ENCODE measurements at places on chromosomes 2 and 18. TPM values are rescaled to one million over a fixed set of nuclear protein-coding genes. Genes with fewer than 3 reads are reported as not detected.

CYTIP gene
- not detected for total RNA-seq

COL5A2 gene
- total RNA-seq, result 1.0 TPM

DNER gene
- total RNA-seq, result 42.9 TPM

TTC39C gene
- 20.4 TPM for total RNA-seq

MC5R gene
- total RNA-seq, result not detected

MATN3 gene
- total RNA-seq, result 0.47 TPM

ZNG1B gene
- 31.6 TPM for total RNA-seq

MTLN gene
- 111 TPM for total RNA-seq

GPR155 gene
- 3.5 TPM for total RNA-seq

FBXO48 gene
- total RNA-seq, result 0.73 TPM

NEUROD1 gene
- total RNA-seq, result not detected

GKN1 gene
- not detected for total RNA-seq

TNFAIP6 gene
- total RNA-seq, result 0.42 TPM

ICOS gene
- total RNA-seq, result not detected

MYCN gene
- not detected for total RNA-seq

HOXD9 gene
- total RNA-seq, result 0.53 TPM

ADRA2B gene
- total RNA-seq, result not detected

LOXHD1 gene
- total RNA-seq, result not detected

PDE11A gene
- 0.42 TPM for total RNA-seq

ALPP gene
- total RNA-seq, result not detected

ANKRD62 gene
- 0.10 TPM for total RNA-seq

HMSD gene
- not detected for total RNA-seq

HOXD1 gene
- total RNA-seq, result not detected

COMMD1 gene
- 20.1 TPM for total RNA-seq

SLC25A52 gene
- not detected for total RNA-seq

CCDC85A gene
- 0.19 TPM for total RNA-seq

ANKRD30BL gene
- not detected for total RNA-seq

PXDN gene
- total RNA-seq, result 0.88 TPM

BOLL gene
- total RNA-seq, result not detected

PLA2R1 gene
- total RNA-seq, result 0.87 TPM

MAP4K3 gene
- total RNA-seq, result 25.1 TPM

LDLRAD4 gene
- not detected for total RNA-seq

MEP1B gene
- total RNA-seq, result not detected

DSG1 gene
- not detected for total RNA-seq

PARD3B gene
- 2.2 TPM for total RNA-seq

SCN2A gene
- total RNA-seq, result 4.4 TPM
